ENCODE measurements at places on chromosomes 3 and 15.

GRCh38 chr3:17505856-17506255, 236.6 kb downstream of the TBC1D5 start:
- DNase-seq = no peak

GRCh38 chr3:15246186-15246585, 40.1 kb downstream of the CAPN7 start:
- DNase-seq = no peak

DNA sequence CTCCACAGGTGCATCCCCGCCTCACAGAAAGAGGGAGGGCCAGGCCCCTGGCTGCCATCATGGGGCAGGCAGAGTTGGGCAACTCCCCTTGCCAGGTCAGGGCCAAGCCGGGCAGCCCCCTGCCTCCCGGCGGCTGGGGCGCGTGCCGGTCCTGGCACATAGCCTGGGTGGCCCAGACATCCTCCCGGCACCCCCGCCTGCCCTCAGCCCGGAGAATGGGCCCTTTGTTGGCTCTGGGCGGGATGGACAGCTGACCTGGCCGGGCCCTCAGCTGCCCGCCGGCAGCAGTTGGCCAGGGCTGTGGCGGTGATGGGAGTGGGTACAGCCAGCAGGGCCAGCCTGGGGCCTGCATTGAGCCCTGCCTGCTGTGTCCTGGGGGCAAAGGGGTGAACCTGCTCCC, 16.5 kb downstream of the PLXNA1 start:
- no peak for DNase-seq

DNA sequence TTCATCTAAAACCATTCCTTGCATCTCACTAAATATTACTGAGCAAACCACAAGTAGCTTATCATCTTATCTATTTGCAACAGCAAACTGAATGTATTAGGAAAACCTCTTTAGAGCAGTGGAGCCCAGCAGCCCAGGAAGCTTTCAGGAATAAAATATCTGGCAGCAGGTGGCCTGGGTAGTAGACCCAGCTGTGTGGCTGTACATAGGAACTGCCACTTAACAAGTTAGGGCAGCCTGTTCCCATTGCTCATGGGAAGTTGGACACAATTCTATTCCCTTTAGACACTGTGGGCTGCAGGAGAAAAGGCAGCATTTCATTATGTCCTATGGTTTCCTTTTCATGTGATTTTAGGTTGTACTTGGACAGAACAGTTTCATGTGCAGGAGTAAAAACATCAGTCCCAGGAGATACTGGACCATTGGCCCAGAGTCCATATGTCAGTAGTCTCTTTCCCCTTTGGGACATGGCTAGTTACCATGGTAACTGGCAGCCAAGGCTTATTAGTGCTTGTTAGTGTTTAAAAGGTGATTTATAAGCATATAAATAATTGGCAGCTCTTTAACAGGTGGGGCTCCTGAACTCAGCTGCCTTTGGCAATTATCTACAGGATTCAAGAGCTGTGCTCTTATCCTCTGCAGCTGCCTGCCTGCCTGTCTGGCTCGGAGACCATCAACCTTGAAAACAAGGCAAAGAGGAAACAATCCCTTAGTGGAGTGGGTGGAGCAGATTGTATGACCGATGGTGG, 28.9 kb upstream of the LSAMP start:
- no peak for DNase-seq

DNA sequence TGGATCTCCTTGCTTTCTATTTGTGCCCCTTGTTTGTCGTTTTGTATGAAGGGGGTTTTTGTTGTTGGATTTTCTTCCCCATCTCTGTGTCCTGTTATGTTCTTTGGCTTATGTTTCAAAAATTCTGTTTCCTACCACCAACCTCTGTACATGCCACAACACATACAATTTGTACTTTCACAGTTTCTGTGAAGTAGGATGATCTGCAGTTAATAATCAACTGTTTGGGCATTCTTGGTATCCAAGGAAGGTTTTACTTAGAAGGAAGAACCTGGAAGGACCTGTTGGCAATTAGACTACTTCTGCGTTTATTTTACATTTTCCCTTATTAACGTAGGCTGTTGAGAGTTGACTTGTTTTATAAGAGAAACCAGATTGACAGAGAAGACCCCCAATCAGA, 8.3 kb downstream of the SETD5 start:
- no peak for DNase-seq

DNA sequence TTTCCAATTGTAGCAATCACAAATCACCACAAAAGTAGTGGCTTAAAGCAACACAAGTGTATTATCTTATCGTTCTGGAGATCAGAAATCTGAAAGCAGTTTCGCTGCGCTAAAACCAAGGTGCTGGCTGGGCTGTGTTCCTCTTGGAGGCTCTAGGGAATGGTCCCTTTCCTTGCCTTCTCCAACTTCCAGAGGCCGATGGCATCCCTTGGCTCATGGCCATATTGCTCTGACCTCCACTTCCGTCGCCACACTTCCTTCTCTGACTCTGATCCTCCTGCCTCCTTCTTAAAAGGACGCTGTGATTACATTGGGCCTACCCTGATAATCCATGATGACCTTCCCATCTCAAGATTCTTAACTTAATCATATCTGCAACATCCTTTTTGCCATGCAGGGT, 10.7 kb upstream of the PAQR5 start:
- DNase-seq = no peak

DNA sequence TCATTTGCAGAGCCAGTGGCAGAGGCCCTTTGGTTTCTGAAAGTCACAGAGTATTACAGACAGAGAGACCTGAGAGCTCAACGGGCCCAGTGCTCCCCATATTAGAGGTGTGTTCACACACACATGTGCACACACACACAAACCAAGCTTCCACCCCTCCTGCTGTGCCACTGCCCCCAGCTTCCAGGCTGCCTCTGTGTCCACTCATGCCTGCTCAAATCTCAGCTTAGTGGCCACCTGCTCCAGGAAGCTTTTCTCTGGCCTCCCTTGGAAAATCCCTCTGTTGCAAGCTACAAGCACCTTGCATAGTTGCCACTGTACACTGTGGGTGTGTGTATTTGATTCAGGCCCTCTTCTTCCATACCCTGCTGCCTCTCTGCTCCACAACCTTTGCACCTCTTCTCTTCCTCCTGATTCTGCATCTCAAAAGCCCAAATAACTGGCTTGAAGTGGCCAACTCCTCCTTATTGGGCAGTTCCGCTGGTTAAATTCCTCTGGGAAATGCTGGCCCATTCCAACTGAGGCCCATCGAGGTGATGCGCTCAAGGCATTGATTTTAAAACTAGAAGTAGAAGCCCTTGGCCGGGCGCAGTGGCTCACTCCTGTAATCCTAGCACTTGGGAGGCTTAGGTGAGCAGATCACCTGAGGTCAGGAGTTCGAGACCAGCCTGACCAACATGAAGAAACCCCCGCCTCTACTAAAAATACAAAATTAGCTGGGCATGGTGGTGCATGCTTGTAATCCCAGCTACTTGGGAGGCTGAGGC, 23.0 kb downstream of the MESD start:
- DNase-seq = no peak

- DNase-seq = no peak
Observed at GRCh38 chr3:27993051-27993450, 248.4 kb upstream of the CMC1 start.

GRCh38 chr3:194091141-194091540, 44.8 kb upstream of the HES1 start:
- DNase-seq = no peak

DNA sequence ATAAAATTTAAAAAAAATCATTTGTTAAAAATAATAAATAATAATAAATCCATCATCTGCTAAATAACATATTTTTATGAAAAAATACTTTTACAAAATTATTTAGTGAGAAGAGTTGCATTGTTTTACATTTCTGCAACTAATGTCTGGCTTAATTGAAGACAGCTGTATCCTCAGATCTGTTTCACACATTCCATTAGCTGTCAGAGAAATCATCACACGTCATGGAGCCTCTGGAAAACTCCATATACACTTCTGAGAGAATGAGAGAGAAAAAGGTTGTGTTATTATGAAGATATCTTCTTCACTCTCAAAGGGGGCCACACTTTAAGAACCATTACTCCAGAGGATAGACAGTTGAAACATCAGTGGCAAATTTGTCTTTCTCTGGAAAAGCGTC, 40.8 kb downstream of the CMSS1 start:
- DNase-seq = no peak

GRCh38 chr3:52712291-52713212, 6.6 kb downstream of the SPCS1 start:
- no peak for DNase-seq

DNA sequence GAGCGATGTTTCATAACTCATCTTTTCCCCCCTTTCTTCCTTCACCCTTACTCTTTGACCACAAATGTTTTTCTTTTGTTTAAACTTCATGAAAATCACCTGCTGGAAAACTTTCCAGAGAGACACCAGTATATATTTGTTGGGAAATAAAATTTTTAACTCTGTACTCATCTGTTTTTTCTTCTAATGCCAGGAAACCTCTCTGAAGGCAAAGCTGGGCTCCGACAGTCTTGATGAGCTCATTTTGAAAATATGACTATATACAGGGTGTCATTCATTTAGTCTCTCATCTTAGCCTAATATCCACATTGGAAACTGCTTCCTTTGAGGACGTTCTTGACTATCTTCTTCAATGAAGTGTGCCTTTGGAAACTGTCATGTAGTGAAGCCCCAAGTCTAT, 339.6 kb upstream of the ROBO2 start:
- no peak for DNase-seq

DNA sequence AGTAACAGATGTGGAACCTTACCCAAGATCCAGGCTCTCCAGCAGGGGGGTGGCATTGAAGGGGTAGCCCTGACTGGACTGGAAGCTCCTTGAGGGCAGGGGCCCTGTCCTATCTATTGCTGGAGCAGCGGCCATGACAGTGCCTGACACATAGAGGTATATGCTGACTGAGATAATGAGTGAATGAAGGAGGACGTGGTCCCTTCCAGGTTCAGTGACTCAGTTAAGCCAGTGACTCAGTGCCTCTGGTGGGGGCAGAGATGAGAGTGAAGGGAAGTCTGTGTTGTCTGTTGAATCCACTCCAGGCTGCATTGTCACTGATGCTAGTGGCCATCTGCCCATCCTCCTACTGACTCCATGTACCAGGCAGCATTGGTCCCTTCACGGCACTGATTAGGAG, 13.0 kb upstream of the CTXND1 start:
- no peak for DNase-seq

DNA sequence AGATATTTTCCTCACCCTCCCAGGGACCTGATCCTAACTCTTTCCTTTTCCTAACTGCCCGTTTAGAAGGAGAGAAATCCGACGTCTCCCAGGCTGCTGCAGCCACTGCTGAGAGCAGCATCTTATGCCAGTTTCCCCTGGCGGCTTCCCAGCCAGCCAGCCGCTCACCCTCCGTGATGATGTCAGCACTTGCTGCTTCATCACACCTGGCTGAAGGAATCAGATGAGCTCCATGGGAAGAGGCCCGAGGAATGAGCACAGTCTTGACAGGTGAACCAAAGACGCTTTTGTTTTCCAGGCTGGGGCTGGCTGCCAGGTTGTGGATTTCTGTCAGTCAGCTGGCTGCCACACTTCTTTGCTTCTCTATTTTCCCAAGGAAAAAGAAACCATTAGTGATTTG, 445.1 kb upstream of the RBMS3 start:
- no peak for DNase-seq

GRCh38 chr15:50873935-50874361, 34.5 kb upstream of the AP4E1 start:
- DNase-seq = no peak

GRCh38 chr3:59839810-59840515, 790.1 kb upstream of the CFAP20DC start:
- no peak for DNase-seq

- DNase-seq = no peak
Observed at GRCh38 chr15:36737430-36737891, 158.0 kb downstream of the CDIN1 start.

DNA sequence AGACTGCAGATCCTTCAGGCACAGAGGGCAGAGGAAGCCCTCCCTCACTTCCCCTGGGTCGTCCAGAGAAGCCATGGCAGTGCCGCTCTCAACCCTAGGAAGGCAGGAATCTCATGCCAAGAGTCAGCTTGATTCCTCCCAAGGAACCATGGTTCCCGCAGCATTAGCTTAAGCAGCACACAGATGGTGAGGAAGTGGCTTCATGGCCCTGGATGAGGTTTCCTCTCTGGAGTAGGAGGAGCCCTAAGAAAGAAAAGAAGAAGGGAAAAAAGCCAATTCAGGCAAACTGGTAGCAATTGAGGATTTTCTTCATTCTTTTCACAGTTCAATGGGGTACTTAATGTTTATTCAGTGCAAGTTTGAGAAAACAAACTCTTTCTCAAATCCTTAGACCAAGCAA, 2.9 kb downstream of the RBSN start:
- DNase-seq = no peak

GRCh38 chr15:63655683-63656372, 58.6 kb downstream of the FBXL22 start:
- no peak for DNase-seq

- DNase-seq = no peak
Observed at GRCh38 chr15:43376017-43376705, 5.3 kb downstream of the TUBGCP4 start.

DNA sequence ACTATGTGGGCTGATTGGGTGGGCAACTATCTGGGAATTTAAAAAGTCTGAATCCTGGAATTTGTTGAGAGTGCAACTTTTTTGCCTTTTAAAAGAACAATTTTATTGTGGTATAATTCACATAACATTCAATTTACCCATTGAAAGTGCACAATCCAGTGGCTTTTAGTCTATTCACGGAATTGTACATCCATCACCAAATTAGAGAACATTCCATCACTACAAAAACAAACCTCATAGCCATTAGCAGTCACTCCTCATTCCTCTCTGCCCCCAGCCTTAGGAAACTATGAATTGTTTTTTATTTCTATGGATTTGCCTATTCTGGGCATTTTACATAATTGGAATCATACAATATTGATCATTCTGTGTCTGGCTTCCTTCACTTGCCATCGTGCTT, 101.8 kb upstream of the ALDH1A3 start:
- DNase-seq = no peak

DNA sequence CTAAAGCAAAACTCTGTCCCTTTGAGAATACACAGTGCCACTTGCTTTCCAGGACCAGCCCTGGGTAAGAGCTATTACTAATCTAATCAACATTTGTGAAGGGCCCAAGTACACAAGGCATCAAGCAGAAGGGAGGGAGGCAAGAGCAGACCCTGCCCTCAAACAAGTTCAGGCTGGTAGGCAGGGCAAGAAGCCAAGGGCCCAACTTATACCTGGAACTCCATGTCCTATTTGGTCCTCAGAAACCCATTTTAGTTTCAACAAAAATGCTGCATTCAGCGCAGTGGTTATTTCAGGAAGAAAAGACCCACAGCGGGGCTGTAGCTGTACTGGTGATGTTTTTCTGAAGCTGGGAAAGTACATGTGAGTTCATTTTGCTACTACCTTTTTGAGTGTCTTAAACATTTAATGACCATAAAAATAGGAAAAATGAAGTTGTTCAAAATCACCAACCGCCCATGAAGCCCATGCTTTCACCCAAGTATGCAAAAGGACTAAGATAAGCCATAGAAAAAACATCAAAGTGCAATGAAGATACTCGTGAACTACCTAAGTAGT, 2.8 kb downstream of the RPS17 start:
- no peak for DNase-seq

GRCh38 chr3:45043728-45044299, 17.7 kb downstream of the CLEC3B start:
- no peak for DNase-seq
